Stimulated activated CD4-positive, alpha-beta T cell treated with anti-CD3 and anti-CD28 coated beads, TNF-alpha, amount 100 ng/mL, for 1 hour (primary cell): ENCODE measurements at places on chromosomes 4 and X.

- no peak for DNase-seq
These were observed 13.0 kb upstream of the RHOH start for GRCh38 chr4:40183615-40184411.

- DNase-seq, result peak; percentile 66
These were observed at the start of gene C1GALT1C1 for GRCh38 chrX:120629667-120630537. Gene C1GALT1C1, minus strand, starts transcription at chrX:120630054. Its CDS starts 2,888 bp downstream, at chrX:120627166.

- no peak for DNase-seq
These were observed 408.2 kb downstream of the ARHGAP24 start for GRCh38 chr4:85883180-85883579.

- no peak for DNase-seq
These were observed 113.6 kb downstream of the SPRY1 start for GRCh38 chr4:123510221-123510620.

GRCh38 chr4:37891260-37892159, 626 bp downstream of the TBC1D1 start:
- peak; percentile 13 for DNase-seq

GRCh38 chr4:128856246-128856645, 46.7 kb downstream of the JADE1 start:
- no peak for DNase-seq

DNA sequence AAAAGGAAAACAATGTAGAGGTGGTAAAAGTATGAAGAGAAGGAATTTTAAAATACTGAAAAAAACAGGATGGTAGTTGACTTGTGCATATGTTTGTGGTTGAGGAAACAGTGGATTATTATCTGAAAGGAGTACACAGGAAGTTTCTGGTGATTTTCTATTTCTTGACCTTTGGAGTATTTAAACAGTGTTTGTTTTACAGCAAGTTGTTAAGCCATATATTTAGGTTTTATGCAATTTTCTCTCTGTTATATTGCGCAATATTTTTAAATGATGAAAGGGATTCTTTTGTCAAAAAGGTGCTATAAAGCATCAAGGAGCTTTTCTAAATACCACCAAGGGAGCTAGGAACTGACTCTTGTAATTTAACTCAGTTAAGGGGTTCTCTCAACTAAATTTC, 343.1 kb upstream of the MAOA start:
- no peak for DNase-seq

DNA sequence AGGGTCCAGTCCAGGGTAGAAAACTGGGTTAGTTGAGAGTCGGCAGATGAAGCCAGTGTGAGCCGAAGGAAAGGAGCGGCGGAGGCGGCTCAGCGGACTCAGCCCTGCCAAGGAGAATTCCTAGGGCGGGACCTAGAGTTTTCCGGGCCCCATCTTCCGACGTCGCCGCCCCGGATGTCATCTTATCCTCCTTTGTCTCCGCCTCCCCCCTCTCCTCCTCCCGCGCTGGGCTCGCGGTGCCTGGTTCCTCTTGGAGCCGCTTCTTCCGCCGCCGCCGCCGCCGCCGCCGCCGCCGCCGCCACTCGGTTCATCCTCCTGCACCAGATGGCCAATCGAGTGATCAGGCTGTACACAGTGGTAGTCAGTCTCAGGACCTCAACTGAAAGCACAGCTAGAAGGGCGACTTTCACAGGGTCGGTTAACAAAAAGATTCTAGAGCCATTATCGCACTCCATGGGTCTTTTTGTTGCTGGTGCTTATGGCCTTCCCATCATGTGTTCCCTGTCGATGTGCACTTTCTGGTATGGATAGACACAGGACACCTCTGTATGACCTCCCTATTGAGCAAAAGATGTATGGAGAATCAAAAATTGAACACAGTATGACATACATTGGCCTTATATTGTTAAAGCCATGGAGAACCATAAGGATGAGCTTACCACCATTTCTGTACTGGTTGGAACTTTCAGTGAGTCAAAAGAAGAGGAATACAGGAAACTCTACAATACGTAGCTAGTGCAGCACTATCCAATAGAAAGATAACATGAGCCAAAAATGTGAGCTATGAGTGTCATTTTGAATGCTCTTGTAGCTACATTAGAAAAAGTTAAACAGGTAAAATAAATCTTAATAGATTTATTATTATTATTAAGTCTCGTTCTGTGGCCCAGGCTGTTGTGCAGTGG, 32.4 kb upstream of the THOC2 start:
- no peak for DNase-seq

- DNase-seq, result no peak
These were observed 13.0 kb downstream of the SLC16A2 start for GRCh38 chrX:74434336-74434735.

DNA sequence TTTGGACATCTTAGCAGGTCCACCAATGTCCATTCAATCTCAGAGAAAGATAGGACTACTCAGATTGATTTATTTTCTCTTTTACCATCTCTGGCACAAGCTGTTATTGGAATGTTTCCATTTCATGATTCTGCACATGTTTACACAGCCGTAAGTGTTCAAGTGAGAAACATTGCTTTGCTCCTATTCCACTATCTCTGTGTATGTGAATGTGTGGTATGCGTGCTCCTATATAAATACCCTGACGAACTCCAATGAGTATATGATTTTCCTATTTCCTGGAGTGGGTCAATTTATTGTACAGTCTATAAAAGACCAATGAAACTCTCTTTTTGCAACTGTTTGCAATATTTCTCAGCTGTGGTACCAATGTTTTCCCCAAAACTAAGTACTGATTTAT, 221.0 kb upstream of the GALNT7 start:
- no peak for DNase-seq

GRCh38 chrX:21375708-21376009, 1.4 kb downstream of the CNKSR2 start:
- DNase-seq, result no peak

GRCh38 chr4:150033081-150033480, 45.2 kb upstream of the DCLK2 start:
- DNase-seq, result no peak

- no peak for DNase-seq
These were observed 350.6 kb upstream of the SLC7A11 start for GRCh38 chr4:138592796-138593195.

GRCh38 chr4:17063888-17064287, 165.4 kb upstream of the LDB2 start:
- DNase-seq, result no peak

- no peak for DNase-seq
These were observed 17.8 kb downstream of the PLCXD1 start for GRCh38 chrX:298993-299392.

DNA sequence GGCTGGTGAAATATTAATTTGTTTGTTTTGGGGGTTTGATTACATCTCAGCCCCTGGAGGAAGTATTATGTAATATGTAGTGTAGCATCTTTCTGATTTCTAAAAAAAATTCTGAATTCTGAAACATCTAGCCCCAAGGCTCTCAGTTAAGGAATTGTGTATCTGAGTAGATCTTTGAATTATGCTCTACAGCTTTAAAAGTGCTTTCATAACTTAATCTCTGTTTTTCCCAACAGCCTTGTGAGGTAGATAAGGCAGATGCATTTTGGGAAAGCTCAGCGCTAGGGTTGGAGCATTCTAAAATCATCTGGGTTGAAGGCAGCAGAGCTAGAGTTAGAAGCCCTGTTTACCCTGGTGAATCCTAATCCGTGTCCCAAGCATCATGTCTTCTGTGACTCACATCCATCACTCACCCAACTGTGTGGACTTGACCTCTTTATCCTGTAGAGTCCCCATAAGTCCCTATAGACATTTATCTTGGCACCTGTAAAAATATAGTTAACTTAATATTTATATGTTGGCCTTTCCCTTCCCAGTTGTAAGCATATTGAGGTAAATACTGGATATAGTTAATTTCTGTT, 49.8 kb downstream of the FNIP2 start:
- DNase-seq, result no peak

- DNase-seq, result no peak
These were observed 22.6 kb upstream of the GNRHR start for GRCh38 chr4:67776746-67777145.

DNA sequence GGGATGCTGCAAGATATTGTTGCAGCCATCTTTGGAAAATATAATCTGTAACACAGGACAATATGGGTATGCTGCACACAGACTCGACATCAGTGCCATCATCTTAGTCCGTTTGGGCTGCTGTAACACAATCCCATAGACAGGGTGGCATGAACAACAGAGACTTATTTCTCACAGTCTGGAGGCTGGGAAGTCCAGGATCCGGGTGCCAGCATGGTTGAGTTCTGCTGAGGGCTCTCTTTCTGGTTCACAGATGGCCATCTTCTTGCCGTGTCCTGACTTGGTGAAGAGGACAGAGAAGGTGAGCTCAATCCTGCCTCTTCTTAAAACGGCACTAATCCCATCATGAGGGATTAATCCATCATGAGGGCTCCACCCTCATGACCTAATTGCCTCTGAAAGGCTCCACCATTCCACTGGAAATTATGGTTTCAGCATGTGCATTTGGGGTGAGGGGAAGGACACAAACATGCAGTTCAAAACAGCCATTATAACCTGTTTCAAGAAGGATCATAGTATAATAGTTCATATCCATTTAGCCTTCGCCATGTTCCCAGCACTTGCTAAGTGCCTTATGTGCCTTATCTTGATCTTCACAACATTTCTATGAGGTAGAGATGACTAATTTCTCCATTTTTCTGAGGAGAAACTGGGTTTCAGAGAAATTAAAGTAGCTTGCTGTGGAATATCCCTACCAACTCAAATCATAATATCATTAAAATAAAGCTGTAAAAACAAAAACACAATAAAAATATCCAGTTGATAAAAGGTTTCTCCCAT, 27.9 kb upstream of the SPP1 start:
- no peak for DNase-seq

- DNase-seq, result no peak
These were observed 410.6 kb downstream of the IL1RAPL1 start for GRCh38 chrX:28997706-28998463.

DNA sequence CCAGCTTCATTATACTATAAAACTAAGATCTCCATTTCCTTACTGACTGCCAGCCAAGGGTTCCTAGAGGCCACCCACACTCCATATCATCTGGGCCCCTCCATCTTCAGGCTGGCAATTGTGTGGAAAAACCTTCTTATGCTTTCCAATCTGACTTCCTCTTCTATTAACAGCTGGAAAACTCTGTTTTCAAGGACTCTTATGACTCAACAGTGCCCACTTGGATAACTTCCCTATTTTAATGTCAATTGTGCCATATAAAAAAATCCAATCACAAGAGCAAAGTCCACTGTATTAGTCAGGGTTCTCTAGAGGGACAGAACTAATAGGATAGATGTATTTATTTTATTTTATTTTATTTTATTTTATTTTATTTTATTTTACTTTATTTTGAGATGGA, 41.0 kb upstream of the CPEB2 start:
- no peak for DNase-seq

- no peak for DNase-seq
These were observed 1755.5 kb downstream of the PCDH19 start for GRCh38 chrX:98654565-98654964.

GRCh38 chr4:180913750-180914149, 1329.5 kb upstream of the TENM3 start:
- DNase-seq, result no peak

- DNase-seq, result no peak
These were observed 31.1 kb downstream of the ACOX3 start for GRCh38 chr4:8409264-8410065.

- no peak for DNase-seq
These were observed 7.7 kb downstream of the FANCB start for GRCh38 chrX:14865201-14865600.

GRCh38 chr4:99078336-99078735, 10.3 kb downstream of the ADH5 start:
- DNase-seq, result no peak

- DNase-seq, result no peak
These were observed 19.4 kb downstream of the TBC1D9 start for GRCh38 chr4:140736669-140737343.

GRCh38 chr4:98151145-98151924, 8.1 kb upstream of the STPG2 start:
- no peak for DNase-seq

GRCh38 chrX:152937236-152937635, 39.4 kb downstream of the ZNF185 start:
- no peak for DNase-seq

GRCh38 chr4:48854982-48855381, 24.1 kb downstream of the OCIAD1 start:
- DNase-seq, result no peak

- no peak for DNase-seq
These were observed 13.1 kb downstream of the TMSB4X start for GRCh38 chrX:12987900-12988594.

GRCh38 chr4:2470791-2471190, 1.9 kb downstream of the RNF4 start:
- no peak for DNase-seq

- no peak for DNase-seq
These were observed 58.9 kb downstream of the PPM1K start for GRCh38 chr4:88225232-88226105.

- no peak for DNase-seq
These were observed 204.9 kb downstream of the MAD2L1 start for GRCh38 chr4:119861731-119862130.

DNA sequence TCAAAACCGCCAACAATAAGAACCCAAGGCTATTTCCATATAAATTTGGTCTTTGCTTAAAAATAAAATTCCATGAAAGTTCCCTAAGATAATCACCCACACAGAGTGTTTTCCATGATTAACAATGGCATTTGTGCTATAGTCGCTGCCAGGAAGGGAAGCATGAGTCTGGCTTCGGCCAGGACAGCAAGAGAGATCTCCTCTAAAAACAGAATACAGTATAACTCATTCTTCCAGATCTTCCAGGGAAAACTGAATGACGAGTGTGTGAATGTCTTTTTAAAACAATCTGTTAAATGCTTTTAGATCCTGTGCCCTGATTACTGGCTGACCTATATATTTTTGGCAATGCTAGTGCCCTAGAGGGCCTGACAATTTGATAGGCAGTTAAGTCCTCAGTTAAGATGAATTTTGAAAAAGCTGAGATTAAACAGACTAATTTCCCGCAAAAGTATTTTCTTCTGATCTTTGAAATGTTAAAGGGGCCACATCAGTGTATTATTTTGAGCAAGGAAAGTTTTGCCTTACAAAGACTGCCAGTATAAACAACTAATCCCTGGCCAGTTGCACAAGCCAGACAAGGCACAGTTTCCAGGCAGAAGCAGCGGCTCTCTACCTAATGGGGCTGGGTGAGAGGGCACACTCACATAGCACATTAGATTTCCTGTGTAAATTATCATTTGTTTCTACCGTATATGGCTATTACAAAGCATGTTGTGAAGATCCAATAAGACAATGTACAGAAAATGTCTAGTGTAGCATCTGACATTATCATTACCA, 127.3 kb downstream of the DCHS2 start:
- no peak for DNase-seq

- no peak for DNase-seq
These were observed 23.8 kb upstream of the LRCH2 start for GRCh38 chrX:115257711-115258110.

GRCh38 chr4:150987204-150987603, 27.9 kb downstream of the LRBA start:
- DNase-seq, result no peak

GRCh38 chr4:146379744-146380143, 142.0 kb downstream of the SLC10A7 start:
- no peak for DNase-seq

DNA sequence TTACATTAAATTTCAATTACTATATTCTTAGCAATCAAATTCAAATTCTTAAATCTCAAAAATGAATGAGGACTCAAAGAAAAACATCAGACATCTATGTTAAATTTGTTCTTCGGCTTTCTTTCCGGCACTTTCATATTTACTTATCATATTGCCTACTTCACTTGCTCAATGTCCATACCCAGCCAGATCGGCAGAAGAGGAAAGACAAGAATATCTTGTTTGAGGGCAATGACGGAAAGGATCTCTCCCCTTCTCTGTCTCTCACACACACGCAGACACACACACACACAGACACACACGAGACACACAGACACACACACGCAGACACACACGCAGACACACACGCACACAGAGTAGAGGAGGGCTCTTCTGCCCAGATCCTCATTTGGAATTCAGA, 13.2 kb upstream of the IRF2 start:
- no peak for DNase-seq
